GM12864 (cell line): ENCODE measurements at places on chromosomes 13 and 19.

GRCh38 chr13:113058988-113059850, 46.4 kb upstream of the F7 start:
- no peak for DNase-seq

GRCh38 chr13:31930901-31931522, 100.6 kb upstream of the FRY start:
- DNase-seq = peak; percentile 40

DNA sequence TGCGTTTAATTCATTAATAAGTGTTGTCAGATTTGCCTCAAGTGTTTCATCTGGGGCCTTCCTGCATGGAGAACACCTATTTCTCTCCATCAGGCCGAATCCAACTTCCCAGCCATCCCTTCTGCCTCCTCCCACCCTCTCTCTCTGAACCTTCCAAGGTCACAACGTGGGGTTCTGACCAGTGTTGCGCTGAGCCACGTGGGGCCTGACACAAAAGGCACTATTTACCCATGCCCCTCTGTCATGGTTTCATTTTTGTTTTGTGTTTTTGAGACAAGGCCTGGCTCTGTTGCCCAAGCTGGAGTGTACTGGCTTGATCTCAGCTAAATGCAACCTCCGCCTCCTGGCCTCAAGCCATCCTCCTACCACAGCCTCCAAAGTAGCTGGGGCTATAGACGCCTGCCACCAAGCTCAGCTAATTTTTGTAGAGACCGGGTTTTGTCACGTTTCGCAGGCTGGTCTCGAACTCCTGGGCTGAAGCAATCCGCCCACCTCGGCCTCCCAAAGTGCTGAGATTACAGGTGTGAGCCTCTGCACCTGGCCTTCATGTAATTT, 8.6 kb upstream of the IRGC start:
- no peak for DNase-seq

DNA sequence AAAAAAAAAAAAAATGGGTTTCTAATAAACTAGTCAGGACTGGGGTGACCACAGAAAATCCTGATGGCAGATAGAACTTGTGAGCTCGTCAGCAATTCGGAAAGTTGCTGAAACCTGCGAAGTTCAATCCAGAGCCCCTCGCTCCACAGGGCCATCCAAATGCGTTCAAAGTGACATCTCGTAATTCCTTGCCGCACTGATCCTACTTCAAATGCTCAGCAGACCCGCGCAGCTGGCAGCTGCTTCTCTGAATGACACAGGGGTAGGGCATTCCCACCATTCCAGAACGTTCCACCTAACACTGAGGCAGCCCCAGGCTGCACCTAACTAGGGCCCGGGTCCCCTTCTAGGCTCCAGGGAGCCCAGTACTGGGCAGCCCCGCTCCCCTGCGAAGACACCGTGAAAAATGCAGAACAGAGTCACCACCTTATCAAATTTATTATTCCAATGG, 4.8 kb upstream of the DAPK3 start:
- DNase-seq = no peak

DNA sequence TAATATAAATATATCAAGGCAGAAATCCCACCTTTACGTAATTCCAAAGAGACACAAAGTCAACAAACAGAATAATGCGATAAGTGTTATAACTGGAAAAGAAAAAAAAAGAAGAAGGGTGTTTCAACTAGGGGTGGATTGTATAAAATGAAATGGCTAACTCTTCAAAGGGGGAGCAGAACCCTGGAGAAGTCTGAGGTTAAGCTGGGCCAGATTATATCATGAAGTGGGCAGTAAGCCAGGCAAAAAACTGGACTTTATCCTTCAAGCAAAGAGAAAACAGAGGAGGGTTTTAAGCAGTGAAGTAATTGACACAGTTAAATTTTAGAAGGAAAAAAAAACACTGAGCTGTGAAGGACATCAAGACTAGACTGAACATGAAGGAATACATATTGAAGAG, 41.9 kb downstream of the TBC1D4 start:
- DNase-seq = no peak

DNA sequence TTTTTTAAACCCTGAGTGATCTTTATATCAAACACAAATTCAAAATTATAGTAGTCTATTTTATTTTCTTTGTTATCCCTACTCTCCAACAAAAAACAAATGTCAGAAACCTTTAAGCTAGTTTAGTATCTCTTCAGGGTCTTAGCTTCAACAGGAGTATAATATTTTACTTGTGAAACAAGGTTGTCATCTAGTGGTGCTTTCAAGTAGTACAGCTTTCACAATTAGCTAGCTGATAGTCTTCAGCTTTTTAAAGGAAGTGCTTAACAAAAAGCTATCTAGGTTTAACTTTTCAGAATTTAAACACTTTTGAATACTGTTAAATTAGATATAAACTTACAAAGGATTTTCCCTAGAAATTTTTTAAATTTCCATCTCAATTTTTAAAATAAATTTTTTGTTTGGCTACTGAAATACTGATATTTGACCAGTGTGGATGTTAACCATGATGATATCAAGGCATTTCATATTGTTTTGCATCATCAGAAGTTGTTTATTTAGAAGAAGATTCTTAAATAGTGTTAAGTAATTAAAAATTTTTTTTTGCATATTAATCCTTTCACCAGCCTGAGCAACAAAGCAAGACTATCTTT, 34.2 kb downstream of the TDRD3 start:
- DNase-seq = peak; percentile 54

DNA sequence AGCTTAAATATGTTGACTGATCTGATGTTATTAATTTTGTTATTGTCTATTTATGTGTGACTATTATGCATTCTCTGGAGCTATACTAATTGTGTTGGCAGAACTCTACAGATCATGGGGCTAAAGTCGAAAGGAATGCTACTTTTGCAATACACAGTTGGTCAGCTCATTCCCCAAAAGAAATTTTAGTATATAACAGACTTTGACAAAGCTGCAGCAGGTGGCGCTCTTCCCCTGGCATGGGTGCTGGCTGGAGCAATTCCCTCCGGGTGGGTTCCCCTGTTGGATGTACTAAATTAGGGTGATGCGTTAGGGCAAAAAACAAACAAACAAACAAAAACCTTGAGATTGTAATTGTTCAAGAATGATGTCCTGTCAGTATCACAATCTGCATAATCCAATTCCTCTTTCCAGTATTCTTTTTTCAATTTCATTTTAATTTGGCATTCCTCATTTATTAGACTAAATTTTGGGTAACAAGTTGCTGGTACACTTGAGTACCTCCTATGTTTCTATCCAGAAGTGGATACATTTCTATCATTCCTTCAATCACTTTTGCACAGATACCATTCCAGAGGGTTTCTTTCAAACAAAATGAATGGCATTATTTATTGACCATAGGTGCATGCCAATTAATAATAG, 322.8 kb upstream of the EDNRB start:
- no peak for DNase-seq

DNA sequence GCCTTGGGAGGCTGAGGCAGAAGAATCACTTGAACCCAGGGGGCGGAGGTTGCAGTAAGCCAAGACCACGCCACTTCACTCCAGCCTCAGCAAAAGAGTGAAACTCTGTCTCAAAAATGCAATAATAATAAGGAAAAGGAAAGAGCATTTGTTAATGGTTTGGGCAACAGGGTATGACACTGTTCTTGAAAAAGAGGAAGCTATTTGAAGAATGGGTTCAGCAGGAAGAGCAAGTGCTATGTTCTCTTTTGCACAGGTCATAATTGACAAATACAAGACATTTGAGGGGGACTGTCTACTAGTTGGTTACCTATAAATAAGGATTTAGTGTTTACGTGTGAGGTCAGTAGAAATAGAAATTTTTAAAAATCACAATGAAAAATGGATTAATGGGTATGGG, 218.3 kb downstream of the DCT start:
- no peak for DNase-seq

GRCh38 chr13:74270018-74270417, 135.8 kb upstream of the KLF12 start:
- DNase-seq = no peak

GRCh38 chr13:50611117-50611781, 232.2 kb downstream of the DLEU7 start:
- no peak for DNase-seq

DNA sequence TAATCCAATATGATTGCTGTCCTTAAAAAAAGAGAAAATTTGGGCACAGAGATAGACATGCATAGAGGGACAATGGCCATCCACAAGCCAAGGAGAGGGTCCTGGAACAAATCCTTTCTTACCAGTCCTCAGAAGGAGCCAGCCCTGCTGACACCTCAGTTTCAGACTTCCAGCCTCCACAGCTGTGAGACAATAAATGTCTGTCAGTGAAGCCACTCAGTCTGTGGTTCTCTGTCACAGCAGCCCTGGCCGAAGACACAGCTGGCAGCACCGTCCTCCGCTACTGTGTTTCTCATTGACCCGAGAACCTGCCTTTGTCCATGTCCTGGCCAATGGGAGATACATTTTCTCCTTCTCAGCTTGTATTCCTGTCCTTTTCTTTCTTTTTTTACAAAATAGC, 207.9 kb downstream of the TM9SF2 start:
- no peak for DNase-seq

DNA sequence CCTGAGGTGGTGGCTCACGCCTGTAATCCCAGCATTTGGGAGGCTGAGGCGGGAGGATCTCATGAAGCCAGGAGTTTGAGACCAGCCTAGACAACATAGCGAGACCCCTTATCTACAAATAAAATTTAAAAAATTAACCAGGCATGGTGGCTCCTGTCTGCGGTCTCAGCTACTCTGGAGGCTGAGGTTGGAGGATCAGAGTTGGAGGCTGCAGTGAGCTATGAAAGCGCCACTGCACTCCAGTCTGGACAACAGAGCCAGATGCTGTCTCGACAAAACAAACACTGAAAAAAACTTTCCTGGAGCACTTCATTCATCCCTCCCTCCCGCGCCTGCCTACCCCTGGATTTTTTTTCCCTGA, 665 bp upstream of the ATG4D start:
- no peak for DNase-seq

- no peak for DNase-seq
Measured at GRCh38 chr19:10430505-10431253, 10.3 kb downstream of the PDE4A start.

DNA sequence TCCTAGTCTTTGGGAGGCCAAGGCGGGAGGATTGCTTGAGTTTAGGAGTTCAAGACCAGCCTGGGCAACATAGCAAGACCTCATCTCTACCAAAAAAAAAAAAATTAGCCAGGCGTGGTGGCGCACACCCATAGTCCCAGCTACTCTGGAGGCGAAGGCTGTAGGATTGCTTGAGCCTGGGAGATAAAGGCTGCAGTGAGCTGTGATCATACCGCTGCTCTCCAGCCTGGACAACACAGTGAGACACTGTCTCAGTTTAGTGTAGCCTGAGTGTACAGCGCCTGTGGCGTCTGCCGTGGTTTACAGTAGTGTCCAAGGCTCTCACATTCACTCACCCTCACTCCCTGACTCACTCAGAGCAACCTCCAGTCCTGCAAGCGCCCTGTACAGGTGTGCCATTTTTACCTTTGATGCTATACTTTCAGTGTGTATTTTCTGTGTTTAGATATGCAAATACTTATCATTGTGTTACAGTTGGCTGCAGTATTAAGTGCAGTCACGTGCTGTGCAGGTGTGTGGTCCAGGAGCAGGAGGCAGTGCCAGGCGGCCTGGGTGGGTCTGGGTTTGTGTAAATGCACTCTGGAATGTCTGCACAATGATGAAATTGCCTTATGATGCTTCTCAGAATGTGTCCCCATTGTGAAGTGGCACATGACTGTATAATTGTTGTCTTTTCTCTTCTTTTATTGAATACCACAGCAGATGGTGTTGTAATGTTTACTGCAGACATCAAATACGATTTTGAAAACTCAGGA, 36.1 kb upstream of the DCUN1D2 start:
- DNase-seq = no peak

- no peak for DNase-seq
Measured at GRCh38 chr13:109275852-109276251, 510.5 kb downstream of the IRS2 start.

DNA sequence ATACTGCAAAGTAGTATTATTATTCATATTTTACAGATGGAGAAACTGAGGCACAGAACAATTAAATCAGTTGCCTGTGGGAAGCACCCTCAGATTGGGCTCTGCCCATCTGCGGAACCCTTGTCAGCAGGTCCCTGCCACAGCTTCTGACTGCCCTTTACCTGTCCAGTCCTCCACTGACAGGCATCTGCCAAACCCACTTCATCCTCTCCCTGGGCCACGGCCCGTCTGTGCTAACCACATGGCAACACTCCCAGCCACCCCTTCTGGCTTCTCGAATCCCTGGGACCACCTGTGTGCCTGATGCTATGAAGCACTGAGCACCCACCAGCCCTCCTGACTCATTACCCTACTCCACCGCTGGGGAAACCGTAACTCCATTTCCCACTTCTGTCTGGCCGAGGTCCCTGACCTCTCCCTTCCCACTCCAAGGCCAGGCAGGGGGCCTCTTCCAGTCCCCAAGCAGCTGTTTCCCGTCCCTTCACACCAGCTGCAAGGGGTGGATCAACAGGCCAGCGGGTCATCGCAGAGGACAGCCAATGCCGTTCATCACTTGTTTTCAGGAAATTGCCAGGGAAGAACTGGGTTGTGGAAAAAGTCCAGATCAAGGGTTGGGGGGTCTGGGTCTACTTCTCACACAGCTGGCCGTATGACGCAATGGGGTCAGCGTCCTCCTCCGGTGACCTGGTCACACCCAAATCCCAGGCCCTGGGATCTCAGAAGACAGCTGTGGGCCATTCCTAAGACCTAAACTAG, 2.5 kb downstream of the KANK3 start:
- no peak for DNase-seq

DNA sequence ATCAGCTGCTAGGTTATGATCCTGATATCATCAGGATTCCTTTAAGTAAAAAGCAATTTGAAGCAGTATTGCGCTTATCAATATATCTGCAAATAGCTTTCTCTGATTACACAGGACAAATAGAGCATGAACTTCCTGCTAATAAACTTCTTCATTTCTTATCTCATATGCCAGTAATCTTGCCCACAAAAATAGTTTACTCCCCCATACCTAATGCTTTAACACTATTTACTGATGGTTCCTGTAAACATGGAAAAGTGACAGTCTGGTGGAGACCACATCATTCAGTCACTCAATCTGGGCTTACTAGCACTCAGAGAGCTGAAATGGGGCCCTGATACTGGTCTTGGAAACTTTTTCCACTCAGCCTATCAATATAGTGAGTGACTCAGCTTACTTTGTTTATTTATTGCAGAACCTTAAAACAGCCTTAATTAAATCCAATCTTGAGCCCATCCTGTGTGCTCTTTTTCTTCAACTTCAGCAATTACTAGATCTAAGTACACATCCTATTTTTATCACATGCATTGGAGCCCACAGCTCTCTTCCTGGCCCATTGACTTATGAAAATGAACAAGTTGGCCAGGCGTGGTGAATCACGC, 1464.3 kb downstream of the UQCRFS1 start:
- DNase-seq = no peak

DNA sequence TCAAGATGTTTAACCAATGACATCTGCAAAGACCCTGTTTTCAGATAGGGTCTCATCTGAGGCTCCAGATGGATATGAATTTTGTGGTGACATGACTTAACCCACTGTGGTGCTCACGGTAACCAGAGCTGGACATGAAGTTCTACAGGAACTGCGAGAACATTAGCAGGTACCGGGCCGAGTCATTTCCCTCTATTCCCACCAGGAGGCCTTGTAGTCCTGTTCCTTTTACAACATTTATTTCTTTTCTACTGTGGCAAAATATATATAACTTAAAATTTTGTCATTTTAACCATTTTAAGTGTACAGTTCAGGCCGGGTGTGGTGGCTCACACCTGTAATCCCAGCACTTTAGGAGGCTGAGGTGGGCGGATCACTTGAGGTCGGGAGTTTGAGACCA, 7.6 kb upstream of the TSPAN16 start:
- no peak for DNase-seq

- peak; percentile 61 for DNase-seq
Measured at GRCh38 chr19:12064590-12065538, at the start of gene ZNF844. Gene ZNF844, plus strand, starts transcription at chr19:12064731. Its CDS starts 143 bp downstream, at chr19:12064874.
